ENCODE measurements at places on chromosomes 11 and 22.

GRCh38 chr11:95284057-95285052 lies 53.4 kb upstream of the SESN3 start:
- no peak for DNase-seq

GRCh38 chr11:123674297-123674696 lies 19.9 kb upstream of the SCN3B start:
- DNase-seq: no peak

DNA sequence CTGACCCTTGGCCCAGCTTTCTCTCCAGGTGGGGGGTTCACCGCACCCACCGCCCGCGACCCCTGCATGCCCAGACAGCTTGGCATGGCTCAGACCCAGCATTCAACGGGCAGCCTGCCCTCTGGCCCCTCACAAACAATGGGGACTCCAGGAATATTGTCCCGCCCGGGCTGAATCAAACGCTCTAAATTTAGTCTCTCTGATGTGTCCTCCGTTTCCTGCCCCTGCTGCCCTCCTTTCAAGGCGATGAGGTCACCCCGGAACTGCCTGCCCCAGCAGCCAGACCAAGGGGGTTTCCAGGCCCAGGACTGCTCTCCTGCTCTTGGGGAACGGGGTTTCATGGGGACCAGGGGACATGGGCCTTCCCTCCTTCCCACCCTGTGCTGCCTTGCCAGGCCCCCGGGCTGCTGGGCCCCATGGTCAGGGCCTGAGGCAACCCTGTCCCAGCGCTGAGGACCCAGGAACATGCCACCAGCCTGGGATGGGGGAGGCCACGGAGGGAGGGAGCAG lies 10.1 kb upstream of the PDGFB start:
- DNase-seq: peak; percentile 48

GRCh38 chr11:124176925-124177715 lies 6.0 kb upstream of the OR10D3 start:
- DNase-seq: no peak

GRCh38 chr11:10236840-10237239 lies 57.2 kb downstream of the SBF2 start:
- DNase-seq: no peak

DNA sequence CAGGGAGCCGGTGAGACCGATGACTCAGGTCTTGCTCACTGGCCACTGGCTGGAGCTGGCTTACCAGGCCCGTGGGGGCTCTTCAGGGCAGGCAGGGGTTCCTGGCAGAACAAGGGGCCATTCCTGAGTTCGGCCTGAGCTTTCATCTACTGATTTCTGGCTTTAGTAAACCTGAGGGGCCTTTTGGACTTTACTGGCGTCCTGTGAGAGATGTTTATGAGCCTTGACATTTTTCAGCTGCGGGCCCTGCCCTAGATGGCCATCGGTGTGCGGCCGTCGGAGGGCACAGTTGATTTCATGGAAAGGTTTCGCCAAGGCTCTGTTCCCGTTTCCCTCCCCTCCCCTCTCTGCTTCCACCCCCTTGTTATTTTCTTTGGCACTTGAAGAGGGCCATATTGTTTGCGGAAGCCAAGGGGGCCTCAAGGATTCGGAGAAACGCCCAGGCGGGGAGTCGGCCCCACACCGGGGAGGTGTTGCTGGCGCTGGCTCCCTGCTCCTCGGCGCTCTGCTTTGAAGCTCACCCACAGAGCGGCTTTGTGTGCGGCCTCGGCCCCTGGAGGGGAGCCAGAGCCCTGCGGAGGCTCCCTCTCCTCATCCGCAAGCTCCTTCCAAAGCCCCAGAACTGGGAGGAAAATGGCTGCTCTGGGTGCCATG lies 17.7 kb downstream of the ELF5 start:
- no peak for DNase-seq

- no peak for DNase-seq
Observed at GRCh38 chr11:94283678-94284077, 20.7 kb upstream of the IZUMO1R start.

GRCh38 chr11:73034331-73034730 lies 107.8 kb downstream of the FCHSD2 start:
- no peak for DNase-seq

- peak; percentile 64 for DNase-seq
Observed at GRCh38 chr11:123301696-123302400, 106.8 kb upstream of the CLMP start.

DNA sequence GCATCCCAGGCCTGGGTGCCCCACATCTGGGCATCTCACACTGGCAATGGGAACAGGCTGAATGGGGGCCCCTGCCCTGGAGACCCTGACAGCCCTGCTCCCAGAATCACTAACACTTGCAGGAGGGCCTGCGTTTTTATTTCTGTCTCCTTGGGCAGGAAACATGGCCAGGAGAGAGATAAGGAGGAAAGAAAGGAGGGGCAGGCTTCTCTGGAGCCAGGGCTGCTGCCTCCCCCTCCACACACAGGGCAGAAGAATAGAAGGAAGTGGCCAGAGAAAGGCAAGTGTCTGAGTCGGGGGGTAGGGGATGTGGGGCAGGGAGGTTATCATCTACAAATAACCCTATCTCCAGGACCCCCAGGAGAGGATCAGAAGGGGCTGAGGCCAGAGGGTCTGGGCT lies 25.5 kb upstream of the TSPAN18 start:
- DNase-seq: no peak

- DNase-seq: no peak
Observed at GRCh38 chr11:123429336-123429735, 733 bp upstream of the GRAMD1B start.

GRCh38 chr11:39817241-39817640 lies 1642.2 kb downstream of the LRRC4C start:
- DNase-seq: no peak

DNA sequence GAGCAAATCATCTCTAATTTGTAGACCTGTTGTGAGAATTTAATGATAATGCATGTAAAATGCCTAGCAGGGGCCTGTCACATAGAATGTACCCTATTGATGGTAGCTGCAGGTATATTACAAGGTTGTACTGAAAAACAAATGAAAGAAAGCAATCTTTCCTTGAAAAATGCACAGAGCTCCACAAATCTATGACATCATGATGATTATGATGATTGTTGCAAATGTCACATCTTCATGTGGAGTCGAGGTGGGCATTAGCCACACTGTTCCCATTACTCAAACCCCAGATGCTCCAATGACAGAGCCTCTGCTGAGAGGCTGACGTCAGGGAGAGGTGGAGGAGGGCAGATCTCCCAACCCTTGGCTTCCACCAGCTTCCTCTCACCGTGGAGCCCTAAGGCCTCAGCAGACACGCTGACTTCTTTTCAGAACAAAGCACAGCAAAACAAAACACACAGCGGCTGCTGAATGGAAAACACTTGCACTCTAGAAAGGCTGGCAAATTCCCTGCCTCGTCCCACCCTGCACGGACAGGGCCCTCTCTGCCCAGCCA lies 298.3 kb downstream of the KIRREL3 start:
- DNase-seq: no peak

GRCh38 chr11:133559382-133559781 lies 27.1 kb upstream of the OPCML start:
- DNase-seq: no peak

GRCh38 chr11:107180236-107180635 lies 162.0 kb upstream of the GUCY1A2 start:
- no peak for DNase-seq

- DNase-seq: no peak
Observed at GRCh38 chr11:34926101-34926830, 9.8 kb downstream of the PDHX start.

Measured in stimulated activated CD8-positive, alpha-beta memory T cell treated with anti-CD3 and anti-CD28 coated beads, Interleukin-2, amount 100 ng/mL, for 48 hours (primary cell).